ENCODE measurements at places on chromosomes 5 and 9.

DNA sequence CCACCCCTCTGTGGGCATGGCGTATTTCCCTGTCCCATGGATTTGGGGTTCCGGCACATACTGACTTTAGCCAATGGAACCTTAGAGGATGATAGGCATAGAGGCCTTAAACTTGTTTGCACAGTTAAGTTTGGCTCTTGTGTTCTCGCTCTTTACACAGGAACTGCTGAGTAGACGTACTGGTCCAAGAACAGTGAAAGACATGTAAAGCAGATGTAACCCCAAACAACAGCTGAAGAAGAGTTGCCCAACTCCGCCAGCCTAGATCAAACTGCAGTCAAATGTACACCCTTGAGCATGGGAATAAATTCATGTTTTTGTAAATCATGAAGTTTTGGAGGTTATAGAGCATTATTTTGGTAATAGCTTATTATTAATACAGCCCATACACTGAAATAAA lies 260.0 kb upstream of the NREP start:
- no peak for DNase-seq

GRCh38 chr5:141992349-141992963 lies 20.4 kb downstream of the GNPDA1 start:
- peak; percentile 77 for DNase-seq

GRCh38 chr5:173735184-173735583 lies 118.7 kb upstream of the BOD1 start:
- no peak for DNase-seq

GRCh38 chr5:92849756-92850155 lies 731.3 kb downstream of the NR2F1-AS1 start:
- DNase-seq = no peak

GRCh38 chr5:135211083-135211790 lies 177.2 kb upstream of the PITX1 start:
- peak; percentile 74 for DNase-seq

DNA sequence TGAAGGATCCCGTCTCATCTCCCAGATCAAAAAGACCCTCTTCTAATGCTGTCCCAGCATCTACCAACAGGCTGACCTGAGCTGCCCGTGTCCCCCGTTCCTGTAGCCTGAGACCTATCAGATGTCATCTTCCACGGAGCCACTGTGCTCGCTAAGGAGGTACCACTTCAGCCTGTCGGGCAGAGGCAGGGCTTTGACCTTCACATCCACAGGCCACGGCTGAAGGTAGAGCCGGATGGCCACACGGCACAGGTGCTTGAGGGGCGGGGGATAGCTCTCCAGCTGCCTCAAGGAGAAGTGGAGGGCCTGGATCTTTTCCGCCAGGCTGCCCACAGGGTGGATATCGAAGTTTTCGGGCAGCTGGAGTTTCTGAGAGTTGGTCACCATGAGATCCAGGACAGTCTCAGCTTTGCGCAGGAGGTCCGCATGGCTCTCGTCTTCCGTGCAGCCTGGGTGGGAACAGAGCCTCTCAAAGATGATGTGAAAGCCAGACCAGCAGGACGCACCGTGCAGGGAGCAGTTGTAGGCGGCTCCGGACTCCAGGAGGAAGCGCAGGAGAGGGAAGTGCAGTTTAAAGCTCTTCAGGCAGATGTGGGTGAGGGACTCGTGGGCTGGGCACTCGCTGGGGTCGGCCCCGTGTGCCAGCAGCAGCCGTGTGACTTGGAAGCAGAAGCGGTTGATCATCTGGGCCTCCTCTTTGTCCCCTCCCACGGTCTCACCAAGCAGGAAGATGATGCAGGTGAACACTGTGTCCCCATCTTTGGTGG lies 4.1 kb downstream of the ASB6 start:
- DNase-seq = no peak

DNA sequence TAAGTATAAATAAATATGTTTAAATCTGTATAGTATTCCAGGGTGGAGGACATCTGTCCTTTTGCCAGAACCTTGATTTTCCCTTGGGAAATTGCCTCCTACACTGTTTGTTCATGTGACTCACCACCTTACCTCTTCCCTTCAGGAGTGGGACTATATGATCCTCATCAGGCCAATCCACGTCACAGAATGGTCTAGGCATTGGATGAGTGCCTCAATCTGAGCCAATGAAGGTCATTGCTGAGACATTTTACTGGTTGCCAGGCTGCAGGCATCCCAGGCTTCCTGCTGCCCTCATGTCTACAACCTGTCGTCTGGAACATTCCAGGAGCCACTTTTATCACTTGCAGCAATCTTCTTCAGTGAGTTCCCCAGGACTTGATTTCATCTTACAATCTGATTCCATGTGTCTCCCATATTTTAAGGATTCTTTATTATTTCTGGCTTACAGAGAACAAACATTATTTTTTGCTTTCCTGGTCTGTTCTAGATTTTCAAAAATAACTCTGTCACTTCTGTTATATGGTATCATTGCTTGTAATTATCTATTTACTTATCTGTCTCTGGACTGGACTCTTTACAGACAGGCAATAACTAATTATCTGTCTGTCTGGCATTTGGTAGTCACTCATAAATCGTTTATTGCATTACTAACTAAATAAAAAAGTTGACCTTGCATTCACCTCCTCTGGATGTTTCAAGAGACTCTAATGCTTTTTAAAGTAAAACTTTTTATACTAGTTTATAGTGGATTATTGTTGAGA lies 107.3 kb upstream of the APC start:
- no peak for DNase-seq

DNA sequence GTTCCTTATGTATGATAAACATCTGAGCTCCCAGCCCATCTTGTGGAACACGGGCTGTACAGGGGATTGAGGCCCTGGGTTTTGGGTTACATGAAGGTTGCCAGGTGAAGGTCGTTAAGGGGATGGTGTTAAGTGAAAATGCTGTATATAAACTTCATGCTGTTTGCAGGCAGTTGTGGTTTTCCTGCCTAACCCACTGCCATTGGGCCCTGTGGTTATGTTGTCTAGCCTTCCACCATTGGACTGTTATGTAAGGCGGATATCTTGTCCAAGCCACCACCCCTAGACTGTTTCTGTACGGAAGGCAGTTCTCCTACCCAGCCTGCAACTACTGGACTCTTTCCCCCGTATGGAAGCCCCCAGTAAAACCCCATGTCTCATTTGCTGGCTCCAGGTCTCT lies 246.1 kb downstream of the KIF4B start:
- DNase-seq = no peak

GRCh38 chr5:10607023-10607665 lies 43.3 kb downstream of the ANKRD33B start:
- no peak for DNase-seq

- DNase-seq = no peak
Measured at GRCh38 chr5:56791396-56791795, 24.0 kb upstream of the MAP3K1 start.

GRCh38 chr5:147303251-147303650 lies 68.4 kb downstream of the STK32A start:
- no peak for DNase-seq

DNA sequence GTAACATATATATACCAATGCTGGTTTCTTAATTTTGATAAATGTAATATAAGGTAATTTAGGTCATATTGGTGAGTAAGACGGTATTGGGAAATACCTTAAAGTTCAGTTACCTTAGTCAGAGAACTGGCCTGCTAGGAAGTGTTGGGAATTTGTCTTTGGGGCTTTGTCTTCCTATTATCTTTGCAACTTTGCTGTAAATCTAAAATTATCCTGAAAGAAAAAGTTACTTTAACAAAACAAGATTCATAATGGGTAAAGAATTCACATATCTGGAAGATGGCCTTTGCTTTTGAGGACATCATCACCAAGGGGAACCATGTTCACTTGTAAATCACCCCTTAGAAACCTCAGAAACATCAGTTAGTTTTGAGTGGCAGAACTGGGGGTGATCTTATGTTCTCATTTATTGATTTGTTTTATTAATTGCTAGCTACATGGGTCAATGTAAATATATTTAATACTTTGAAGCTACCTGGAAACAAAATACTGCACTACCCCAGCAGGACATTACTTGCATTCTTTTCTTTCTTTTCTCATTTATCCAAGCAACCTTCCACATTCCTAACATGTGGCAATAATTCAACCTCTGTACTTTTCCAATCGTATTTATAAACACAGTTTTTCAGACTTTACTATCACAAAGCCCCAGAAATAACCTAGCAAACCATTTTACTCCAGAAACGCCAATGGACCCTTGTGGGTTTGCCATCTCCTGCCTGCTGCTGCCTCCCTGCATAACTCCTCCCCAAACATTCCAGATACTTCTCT lies 41.4 kb downstream of the GLIS3 start:
- DNase-seq = peak; percentile 17

DNA sequence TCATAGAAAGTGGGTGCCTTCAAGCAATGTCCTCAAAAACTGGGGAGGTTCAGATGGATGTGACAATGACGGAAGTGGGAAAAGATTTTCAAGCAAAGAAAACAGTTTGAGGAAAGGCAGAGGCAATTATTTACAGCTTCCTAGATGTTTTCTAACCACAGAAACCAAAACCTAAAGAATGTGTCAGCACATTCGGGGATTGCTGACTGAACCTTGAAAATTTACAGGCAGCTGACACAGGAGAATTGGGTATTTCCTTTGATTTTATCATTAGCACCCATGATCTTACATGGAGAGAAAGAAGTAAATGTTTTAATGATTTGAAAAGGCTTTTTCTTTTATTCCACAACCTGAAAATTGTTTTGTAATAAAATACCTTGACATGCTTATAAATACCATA lies 369.0 kb downstream of the ACTL7B start:
- peak; percentile 29 for DNase-seq

DNA sequence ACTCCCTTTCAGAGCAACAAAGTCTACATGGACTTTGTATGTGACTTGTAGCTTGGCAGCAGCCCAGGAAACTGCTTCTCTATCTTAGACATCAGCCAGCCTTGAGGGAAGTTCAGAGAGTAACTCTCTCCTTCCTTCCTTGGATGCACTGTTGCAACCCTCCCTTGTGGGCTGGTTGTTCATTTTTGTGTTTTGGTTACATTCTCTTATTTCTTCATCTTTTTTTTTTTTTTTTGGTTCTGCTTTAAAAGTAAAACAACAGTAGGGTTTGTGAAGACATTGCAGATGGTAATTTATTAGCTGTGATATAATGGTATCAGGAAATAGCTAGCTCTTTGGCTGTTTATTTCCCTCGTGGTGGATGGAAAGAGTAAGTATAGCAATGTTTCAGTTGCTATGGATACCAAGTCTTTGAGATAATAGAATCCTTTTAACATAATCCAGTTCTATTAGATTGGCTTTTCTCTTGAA lies 97.9 kb upstream of the MAMDC2 start:
- DNase-seq = peak; percentile 71

DNA sequence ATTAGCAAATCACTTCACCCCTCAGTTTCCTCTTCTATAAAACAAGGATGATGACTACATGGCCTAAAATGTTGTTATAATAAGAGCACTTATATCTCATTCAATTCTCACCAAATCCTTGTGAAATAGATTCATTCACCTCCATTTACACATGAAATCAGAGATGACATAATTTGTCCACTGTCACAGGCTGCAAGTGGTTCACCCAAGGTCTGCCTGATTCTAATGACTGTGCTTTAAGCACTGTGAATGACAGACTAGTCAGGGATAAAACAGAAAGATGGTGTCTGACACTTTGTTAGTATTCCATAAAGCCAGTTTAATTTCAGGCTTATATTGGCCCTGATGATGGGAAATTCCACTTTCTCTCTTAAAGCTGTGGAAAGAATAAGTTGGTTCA lies 209.5 kb downstream of the MAPKAP1 start:
- DNase-seq = no peak

GRCh38 chr9:76400534-76401096 lies 6.4 kb upstream of the RFK start:
- DNase-seq = peak; percentile 29

GRCh38 chr9:117060963-117061362 lies 353.9 kb downstream of the ASTN2 start:
- no peak for DNase-seq

- DNase-seq = peak; percentile 82
Measured at GRCh38 chr9:114746591-114747346, 59.1 kb downstream of the TNFSF15 start.

GRCh38 chr5:176781054-176781375 lies 29.3 kb upstream of the UNC5A start:
- no peak for DNase-seq
